ENCODE measurements at places on chromosomes 13 and 19.

DNA sequence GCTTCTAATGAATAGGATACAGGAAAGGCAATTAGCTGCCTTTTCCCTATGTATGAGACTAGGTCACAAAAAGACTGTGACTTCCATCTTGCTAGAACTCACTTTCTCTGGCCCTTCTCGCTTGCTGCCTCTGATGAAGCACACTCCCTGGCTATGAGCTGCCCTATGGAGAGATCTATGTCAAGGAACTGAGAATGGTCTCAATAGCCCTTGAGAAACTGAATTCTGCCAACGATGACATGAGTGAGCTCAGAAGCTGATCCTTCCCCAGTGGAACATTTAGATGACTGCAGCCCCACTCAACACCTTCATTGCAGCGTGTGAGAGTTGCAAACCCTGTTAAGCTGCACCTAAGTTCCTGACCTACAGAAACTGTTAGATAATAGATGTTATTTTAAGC, 309.8 kb downstream of the COG6 start:
- DNase-seq: no peak

DNA sequence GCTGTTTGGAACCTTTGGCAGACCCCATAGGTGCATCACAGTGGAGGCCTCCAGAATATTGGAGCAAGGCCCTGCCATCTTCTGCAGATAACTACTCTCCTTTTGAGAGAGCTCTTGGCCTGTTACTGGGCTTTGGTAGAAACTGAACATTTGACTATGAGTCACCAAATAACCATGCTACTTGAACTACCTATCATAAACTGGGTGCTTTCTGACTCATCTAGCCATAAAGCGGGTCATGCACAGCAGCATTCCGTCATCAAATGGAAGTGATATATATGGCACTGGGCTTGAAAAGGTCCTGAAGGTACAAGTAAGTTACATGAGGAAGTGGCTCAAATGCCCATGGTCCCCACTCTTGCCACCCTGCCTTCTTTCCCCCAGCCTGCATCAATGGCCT, 782.5 kb upstream of the SLITRK6 start:
- DNase-seq: no peak

DNA sequence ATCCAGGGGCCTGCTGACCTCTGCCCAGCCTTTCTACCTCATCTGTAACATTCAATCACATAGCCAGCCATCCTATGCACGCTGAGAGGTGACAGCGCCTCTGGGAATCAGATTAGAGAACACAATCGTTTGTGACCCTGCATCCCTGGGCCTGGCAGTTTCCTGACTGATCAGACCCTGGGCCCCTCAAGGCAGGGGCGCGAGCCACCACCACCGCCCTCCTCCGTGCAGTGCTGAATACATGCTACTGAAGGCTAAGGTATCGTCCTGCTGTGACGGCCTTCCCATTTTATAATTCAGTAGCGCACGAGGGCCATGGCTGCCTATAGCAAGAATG, 1.3 kb downstream of the TMTC4 start:
- DNase-seq: no peak

- DNase-seq: no peak
Observed at GRCh38 chr19:33110137-33110910, 21.6 kb upstream of the WDR88 start.

GRCh38 chr13:27481766-27482165, 31.4 kb upstream of the MTIF3 start:
- no peak for DNase-seq

GRCh38 chr13:96771486-96772367, 222.5 kb downstream of the OXGR1 start:
- DNase-seq: no peak

GRCh38 chr13:47843005-47843404, 158.1 kb downstream of the SUCLA2 start:
- DNase-seq: no peak

- no peak for DNase-seq
Observed at GRCh38 chr13:55120631-55121030, 2020.1 kb upstream of the PRR20A start.

DNA sequence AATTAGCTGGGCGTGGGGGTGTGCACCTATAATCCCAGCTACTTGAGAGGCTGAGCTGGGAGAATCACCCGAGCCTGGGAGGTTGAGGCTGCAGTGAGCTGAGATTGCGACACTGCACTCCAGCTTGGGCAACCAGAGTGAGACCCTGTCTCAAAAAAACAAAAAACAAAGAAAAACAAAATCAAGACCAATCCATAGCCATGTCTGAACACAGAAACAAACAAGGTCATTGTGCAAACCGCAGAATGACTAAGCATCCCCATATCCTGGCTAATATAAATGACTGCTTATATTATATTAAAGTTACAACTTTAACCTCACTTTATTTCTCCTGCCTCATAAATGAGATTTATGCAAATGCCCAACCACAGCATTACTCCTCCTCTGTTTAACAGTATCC, 2.3 kb upstream of the LYPD3 start:
- DNase-seq: no peak

GRCh38 chr19:14378890-14379289, 2.4 kb upstream of the ADGRE5 start:
- DNase-seq: no peak

DNA sequence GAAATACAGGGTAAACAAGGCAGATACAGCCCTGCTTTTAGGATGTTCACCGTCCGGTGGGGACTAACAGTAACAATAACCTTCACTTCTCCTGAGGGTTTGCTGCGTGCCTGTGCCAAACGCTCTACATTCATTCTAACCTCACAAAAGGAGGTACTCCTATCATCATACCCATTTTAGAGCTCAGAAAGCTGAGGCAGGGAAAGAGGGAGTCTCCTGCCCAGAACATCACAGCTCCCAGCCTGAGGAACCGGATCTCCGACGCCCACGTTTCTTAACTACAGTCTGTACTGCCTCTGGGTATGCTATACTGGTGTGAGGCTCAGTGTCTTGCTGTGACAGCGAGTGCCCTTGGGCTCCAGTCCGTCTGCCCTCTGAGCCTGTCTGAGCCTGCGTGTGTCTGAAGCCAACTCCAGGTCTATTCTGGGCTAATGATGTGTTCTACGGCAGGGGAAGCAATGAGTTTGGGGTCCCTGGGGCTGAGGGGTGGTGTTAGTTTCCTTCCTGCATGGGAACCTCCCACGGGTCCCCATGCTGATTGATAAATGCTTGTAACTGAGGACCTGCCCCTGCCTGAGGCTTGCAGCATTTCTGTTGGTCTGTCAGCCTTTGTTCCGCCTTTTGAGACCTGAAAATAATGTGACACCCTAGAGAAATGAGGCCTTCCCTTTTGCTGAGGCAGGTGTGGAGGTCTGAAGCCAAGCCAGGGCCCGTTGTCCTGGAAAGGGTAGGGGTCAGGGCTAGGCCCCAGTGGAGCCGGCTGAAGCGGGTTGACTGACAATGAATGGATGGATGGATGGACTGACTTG, 4.9 kb downstream of the LIPE start:
- DNase-seq: no peak

- DNase-seq: no peak
Observed at GRCh38 chr19:32812571-32812970, 57.0 kb downstream of the SLC7A9 start.

DNA sequence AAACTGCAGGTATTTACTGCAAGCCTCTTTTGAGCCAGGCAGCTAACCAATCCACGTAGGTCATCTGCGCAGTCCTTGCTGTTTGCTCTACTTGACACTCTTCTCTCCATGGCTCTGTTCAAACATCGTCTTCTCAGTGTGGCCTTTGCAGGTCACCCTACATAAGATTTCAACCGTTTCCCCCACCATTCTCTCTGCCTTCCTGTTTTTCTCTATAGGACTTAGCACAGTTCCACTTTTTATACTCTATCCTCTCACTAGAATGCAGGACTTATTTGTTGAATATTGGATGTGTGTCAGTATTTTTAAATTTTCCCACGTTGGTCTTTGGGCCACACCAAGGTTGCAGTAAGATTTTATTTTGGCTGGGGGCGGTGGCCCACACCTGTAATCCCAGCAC, 1.7 kb upstream of the FBXW9 start:
- no peak for DNase-seq

- DNase-seq: no peak
Observed at GRCh38 chr19:41220811-41221210, 1.8 kb downstream of the AXL start.

- DNase-seq: no peak
Observed at GRCh38 chr13:51599444-51600176, 15.3 kb downstream of the WDFY2 start.

DNA sequence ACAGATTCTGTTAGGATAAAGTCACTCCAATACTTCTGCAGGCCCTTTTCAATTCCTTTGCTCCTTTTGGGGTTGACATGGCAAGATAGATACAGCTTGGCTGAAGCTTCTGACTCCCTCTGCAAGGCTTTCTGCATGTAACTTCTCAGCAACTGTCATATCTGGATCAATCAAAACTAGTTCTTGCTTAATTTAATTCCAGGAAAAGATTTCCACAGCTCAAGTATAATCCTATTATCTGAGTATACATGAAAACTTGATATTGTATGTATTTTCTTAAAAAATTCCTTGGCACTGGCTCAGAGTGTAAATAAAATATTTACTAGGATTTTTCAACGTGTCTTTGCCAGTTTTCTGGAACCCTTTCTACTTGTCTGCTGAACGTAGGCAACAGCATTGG, 109.6 kb downstream of the STARD13 start:
- DNase-seq: no peak

GRCh38 chr13:34349091-34349722, 531.3 kb downstream of the RFC3 start:
- DNase-seq: no peak

- DNase-seq: no peak
Observed at GRCh38 chr19:10289167-10289835, 451 bp upstream of the ICAM5 start.

DNA sequence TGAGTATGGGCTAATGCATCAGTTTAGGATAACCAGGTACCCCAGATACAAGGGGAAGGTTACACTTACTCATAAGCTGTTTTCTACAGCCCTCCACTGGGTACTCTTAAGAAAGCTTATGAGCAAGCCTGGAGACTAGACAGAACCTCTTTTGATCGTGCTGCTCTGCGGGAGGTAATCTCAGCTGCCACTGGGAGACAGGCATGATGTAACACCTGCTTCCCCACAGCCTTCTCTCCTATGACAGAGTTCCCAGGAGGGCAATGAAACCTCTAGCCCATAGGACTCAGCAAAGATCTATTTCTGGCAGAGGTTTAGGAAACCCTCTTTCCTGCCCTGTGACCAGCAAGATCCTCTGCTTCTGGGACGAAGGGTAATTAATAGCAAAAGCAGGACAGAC, 65.6 kb downstream of the WASF3 start:
- DNase-seq: no peak

DNA sequence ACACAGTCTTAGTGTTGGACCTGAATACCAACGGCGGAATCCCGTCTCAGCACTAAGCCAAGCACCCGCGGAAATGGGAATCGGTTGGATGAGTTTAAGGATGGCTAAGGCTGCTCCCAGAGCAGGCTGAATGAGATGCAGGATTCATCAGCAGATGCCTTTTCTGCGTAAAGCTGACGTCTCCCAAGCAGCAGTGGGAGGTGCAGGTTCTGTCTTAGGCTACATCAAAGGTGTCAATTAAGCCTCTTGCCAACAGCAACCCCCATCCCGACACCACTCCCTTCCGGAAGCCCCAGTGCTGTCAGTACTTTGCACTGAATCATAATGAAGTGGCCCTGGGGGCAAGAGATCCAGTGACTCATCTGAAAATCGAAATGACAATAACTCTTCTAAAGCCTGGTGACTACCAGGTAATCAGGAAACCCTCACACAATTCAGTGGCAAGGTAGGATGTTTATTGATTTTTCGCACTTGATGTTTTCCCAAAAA, 275.6 kb downstream of the DCLK1 start:
- DNase-seq: no peak

DNA sequence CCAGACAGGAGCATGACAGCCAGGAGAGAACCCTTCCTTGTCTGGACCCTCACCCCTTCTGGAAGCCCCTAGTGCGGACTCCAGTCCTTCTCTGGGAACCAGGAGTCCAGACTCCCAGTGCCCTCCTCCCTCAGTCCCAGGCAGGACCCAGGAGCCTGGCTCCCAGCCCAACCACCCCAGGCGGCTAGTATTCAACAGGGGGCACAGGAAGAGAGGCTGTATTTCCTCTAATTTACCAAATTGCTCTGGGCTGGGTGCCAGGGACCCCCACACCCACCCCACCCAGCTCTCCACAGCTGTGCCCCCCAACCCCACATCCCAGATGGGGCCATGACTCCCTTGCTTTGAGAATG, 3.3 kb downstream of the GRIN2D start:
- no peak for DNase-seq

DNA sequence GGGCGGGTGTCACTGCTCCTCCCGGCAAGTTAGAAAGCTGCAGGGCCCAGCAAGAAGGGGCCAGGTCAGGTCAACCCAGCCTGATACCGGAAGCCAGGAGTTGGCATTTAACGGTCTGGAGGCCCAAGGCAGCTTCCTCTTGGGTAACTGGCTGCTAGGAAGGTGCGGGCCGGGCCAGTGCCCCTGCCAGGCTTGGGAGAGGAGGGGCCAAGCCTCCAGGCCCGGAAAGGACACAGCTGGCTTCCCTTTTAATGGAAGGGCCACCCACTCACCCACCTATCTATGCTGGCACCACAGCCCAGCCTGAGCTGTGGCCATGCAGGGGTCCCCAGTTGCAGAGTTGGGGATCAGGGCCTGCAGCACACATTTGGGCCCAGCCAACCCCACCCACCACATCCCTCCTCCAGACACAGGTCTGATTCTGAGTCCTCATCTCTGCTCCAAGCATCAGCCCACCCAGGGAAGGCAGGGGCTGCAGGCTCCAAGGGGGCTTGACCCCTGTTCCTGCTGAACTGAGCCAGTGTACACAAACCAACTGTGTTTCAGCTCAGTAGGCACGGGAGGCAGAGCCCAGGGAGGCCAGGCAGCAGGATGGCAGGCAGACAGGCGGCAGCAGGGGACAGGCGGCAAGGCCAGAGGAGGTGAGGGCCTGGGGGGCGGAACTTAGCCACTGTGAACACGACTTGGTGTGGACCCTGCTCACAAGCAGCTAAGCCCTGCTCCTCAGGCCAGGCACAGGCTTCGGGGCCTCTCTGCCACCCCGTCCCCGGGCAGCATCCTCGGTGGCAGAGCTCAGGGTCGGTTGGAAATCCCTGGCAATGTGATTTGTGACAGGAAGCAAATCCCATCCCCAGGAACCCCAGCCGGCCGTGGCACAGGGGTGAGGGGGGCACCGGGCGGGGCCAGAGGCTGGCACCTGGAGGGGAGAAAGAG, 40.8 kb downstream of the ZSWIM4 start:
- DNase-seq: no peak

- DNase-seq: no peak
Observed at GRCh38 chr13:53110181-53110580, 81.6 kb downstream of the OLFM4 start.
